ENCODE measurements at places on chromosomes 3 and 15.

DNA sequence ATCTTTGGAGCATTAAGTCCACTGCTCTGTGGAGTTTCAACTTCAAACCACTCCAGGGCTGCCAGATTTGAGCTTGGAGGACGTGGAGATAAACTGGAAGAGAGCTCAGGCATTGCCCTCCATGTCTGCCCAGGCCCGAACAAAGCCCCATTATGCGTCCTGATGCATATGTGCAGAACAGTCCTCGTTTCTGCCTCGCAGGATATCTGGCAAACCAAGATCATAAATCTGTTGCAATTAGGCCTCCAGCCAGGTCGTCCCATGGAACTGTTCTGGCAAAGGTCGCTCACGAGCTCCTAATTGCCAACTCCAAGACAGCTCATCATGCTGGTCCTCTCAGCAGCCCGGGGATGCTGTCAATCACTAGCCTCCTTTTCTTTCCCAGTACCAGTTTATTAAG lies 91.2 kb downstream of the SEMA5B start:
- DNase-seq, result no peak

- DNase-seq, result no peak
Observed at GRCh38 chr3:70028361-70028760, 28.8 kb downstream of the SAMMSON start.

DNA sequence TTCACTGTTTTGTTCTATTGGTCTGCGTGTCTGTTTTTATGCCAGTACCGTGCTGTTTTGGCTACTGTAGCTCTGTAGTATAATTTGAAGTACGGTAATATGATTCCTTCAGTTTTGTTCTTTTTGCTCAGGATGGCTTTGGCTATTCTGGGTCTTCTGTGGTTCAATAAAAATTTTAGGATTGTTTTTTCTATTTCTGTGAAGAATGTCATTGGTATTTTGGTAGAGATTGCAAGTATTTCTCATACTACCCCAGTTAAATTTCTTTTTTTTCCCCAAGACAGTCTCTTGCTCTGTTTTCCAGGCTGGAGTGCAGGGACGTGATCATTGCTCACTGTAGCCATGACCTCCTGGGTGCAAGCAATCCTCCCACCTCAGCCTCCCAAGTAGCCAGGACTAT lies 53.4 kb downstream of the STARD9 start:
- DNase-seq, result no peak

GRCh38 chr3:37082317-37082716 lies 89.0 kb downstream of the MLH1 start:
- no peak for DNase-seq

DNA sequence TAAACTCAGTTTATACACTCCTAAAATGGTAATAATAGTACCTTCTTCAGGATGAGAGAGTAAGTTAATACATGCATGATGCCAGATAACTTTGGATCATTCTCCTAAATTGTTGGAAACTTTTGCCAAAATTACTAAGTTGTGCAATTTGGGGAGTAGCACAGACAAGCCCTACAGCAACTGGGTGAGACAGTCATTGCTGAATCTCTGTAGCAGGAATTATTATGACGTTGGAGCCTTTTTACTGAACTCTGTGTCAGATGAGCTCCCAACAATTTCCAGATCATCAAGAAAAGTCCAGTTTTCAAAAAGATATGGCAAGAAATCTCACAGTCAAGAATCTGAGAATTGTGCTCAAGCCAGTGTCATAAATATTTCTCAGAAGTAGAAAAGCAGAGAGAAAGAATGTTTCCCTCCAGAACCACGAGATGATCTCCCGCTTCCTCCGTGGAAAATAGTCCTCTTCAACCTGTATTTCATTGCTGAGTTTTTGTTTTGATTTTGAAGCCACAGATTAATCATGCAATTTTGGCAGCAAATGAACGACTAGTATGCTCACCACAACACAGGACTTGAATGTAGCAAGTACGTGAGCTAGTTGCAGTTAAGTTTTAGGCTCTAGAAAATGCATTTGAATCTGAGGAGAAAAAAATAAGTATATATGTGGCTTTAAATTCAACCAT lies 485.4 kb downstream of the CNTN6 start:
- DNase-seq, result no peak

- no peak for DNase-seq
Observed at GRCh38 chr15:89753855-89754254, 2.8 kb upstream of the MESP1 start.

DNA sequence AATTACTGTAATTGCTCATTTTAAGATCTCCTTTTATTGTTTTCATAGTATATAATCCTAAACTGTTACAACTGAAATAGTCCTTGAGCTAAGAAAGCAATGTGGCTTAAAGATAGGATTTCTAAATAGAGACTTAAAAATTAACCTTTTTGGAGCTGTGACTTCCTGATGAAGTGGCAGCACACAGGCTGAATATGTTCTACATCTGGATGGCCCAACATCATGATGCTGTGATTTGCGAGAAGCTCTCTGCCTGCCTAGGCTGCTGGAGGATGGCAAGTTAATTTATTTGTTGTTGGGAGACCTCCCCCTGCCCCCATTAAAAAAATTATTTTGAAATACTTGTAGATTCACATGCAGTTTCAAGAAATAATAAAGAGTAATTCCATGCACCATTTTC lies 134.5 kb downstream of the IGF1R start:
- no peak for DNase-seq

- no peak for DNase-seq
Observed at GRCh38 chr3:146577662-146578061, 27.5 kb downstream of the PLSCR5 start.

DNA sequence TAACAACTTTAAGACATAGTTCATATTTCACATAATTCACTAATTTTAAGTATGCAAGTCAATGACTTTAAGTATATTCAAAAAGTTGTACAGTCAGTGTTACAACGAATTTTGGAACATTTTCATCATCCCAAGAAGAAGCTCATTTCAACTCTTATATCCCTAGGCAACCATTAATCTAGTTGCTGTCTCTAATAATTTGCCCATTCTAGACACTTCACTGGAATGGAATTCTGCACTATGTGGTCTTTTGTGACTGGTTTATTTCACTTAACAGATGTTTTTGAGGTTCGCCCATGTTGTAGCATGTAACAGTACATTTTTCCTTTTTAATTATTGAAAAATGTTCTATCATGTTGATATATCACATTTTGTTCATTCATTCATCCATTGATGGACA lies 104.2 kb upstream of the SPRED1 start:
- DNase-seq, result no peak

GRCh38 chr3:37223141-37223558 lies 48.8 kb upstream of the LRRFIP2 start:
- no peak for DNase-seq

DNA sequence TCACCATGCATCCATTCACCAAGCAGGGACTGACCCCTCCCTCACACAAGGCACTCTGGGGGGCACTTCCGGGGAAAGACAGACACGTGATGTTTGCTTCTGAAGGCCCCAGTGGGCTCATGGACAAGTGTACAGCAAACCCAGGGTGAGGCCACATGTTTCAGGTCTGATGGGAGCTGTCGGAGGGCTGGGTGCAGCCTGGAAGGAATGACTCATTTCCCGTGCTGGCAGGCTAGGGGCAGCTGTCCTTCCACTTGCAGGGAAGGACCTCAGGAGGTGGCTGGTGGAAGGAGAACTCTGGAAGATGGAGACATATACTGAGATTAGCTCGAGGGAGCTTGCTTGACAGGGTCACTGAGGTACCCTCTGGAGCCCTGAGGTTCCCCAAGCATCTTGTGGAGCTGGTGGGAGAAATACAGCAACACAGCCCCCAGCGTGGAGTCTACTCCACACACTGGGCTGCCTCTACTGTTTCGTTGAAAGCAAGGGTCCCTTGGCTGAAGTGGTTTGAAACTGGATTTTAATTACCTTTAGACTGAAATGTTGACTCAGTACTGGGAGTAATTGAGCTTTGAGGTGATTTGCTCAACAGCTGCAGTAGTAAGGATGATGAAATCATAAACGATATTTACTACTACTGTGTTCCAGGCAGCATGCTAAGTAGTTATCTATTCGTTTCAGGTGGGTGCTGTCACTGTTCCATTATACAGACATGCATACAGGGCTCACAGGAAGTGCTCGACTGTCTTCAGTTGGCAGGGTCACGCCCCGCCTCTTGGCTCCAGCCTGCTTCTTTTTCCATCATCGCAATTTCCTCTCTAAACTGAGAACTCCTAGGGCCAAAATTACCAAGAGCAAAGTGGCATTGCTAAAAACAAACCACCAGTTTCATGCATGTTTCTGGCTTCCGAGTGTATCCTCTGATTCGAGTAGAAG lies 230.4 kb downstream of the ADAMTS17 start:
- DNase-seq, result no peak

DNA sequence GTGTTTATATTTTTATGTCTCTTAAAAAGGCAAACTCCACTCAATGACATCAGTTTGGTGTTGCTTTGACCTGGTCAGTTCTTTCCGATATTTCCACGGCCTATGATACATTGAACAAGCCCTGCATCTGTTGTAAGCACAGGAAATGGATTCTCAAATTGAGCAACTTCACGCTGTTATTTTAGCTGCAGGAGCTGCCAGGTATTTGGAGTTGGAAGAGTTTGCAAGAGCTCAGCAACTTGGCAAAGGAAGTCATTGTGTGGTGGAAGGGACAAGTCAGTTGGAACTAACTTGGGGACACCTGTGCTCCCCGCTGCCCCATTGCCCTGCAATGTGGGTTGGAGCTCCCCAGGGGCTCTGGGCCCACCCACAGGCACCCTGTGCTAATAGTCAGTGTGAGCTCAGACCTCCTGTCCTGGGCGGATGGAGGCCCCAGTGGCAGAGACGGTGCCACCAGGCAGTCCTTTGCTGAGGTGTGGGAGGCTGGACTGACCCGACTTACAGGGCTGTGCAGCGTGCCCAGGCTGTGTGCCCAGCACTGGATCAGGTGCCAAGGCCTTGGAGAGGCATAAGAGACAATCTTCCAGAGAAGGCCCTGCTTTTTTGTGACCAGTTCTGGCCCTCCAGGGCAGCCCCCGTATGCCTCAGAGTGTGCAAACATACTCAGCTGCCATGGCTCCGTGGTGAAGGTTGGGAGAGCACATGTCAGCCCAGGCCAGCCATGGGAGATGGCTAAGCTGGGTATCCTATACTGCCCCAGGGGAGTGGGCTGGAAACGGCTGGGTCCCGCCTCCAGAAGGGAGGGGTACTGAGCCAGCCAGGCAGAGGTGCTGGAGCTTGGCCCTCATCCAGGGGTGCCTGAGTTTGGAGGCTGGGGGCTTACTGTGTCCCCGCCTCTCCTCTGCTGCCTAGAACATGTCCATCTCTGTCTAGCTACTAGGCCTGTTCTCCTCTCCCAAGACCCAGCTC lies 43.5 kb downstream of the KY start:
- no peak for DNase-seq

DNA sequence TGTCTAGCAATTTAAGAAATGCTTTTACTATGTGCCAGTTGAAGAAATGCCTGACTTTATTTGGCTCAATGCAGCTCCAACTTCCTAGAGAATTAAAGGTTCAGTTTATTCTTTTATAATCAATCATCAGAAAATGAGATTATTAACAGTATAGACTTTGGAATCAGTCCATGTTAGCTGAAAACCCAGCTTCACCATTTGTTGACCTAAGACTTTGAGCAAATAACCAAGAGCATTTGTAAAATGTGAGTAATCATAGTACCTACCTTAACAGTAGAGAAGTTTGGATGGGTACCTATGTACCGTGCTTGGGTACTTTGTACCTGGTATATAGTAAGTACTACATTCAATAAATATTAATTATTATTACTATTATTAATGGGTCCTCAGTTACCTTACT lies 105.9 kb downstream of the RARB start:
- DNase-seq, result no peak

DNA sequence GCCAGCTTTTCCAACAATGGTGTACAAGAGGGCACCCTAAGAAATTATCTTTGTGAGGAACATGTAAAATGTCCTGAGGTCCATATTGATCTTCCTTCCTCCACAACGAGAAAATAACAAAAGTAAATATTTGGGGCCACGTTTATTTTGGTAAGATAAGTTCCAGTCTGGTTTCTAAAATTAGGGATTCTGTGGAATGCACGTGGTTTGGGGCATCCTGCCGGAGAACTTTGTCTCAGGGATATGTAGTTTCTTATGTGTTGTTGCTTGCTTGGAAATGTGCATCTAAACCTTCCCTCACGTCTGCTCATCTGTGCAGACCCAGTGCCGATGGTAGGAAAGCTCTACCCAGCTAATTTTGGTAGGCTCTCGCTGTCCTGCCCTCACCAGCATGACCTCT lies 62.8 kb downstream of the CTDSPL start:
- no peak for DNase-seq

- DNase-seq, result no peak
Observed at GRCh38 chr3:117611211-117611610, 901.6 kb downstream of the TUSC7 start.

- DNase-seq, result no peak
Observed at GRCh38 chr15:33142708-33143107, 51.8 kb downstream of the FMN1 start.

DNA sequence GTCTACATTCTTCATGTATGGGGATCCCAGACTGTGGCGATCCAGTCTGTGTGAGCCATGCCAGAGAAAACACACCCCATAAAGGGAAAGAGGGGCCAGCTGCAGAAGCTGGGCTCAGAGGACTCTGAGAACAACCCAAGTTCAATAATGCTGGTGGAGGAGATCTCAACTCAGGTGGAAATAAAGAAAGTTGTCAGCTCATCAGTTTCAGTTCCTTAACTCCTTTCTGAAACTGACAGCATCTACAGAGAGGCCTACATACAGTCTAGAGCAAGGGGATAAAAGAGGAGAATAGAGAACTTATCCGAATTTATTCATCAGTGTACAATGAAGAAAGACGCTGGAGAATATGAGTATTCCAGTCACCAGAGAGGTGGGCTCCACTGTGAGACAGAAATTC lies 77.0 kb downstream of the NTRK3 start:
- DNase-seq, result no peak

DNA sequence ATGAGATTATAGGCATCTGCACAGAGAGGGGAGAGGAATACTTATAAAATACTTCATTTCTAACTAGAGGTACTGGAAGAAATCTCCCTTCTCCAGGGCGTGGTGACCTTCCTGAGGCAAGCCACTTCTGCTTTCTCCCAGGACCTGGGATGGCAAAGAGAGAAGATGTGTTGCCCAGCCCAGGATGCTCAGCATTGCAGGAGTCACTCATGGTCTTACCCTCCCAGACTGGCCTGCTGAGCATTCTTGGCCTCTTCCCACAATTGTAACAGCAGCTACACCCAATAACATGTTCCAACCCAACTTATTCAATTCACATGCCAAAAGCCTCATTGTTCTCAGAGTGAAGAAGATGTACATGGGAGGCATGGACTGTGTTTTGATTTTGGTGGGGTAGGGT lies 37.9 kb downstream of the IL20RB start:
- no peak for DNase-seq

DNA sequence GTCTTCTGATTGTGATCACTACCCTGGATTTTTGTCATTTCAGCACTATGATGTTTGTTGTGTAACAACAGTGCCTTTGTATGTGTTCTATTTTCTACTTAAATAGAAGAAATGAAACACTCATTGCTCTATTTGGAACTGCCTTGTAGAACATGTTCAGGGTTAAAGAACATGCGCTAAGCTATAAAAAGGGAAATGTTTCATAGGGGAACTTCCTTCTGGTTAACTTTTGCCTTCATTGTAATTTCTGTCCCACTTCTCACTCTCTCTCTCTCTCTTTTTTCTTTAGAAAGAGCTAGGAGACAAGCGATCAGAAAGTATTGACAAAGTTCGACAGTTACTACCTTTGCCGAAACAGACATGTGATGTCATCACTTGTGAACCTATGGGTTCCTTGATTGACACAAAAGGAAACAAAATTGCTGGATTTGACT lies at the start of gene P2RY12:
Gene P2RY12 (minus strand): TSS at position 13 of the 434 bp plus-strand sequence. CDS start 45,908 bp downstream, outside the sequence.
- DNase-seq, result no peak

All from activated CD8-positive, alpha-beta memory T cell treated with anti-CD3 and anti-CD28 coated beads for 4 hours (primary cell).